Renal cortex interstitium (tissue), 15 donors: ENCODE measurements at places on chromosomes 7 and 10.

- DNase-seq: no peak
Measured at GRCh38 chr10:90859321-90859751, 1.5 kb upstream of the HTR7 start.

- DNase-seq: no peak
Measured at GRCh38 chr10:124997306-124997705, 55.4 kb downstream of the ZRANB1 start.

- DNase-seq: no peak
Measured at GRCh38 chr10:73954737-73955136, 43.2 kb upstream of the VCL start.

- DNase-seq: no peak
Measured at GRCh38 chr7:90919816-90920215, 323.7 kb downstream of the CDK14 start.

DNA sequence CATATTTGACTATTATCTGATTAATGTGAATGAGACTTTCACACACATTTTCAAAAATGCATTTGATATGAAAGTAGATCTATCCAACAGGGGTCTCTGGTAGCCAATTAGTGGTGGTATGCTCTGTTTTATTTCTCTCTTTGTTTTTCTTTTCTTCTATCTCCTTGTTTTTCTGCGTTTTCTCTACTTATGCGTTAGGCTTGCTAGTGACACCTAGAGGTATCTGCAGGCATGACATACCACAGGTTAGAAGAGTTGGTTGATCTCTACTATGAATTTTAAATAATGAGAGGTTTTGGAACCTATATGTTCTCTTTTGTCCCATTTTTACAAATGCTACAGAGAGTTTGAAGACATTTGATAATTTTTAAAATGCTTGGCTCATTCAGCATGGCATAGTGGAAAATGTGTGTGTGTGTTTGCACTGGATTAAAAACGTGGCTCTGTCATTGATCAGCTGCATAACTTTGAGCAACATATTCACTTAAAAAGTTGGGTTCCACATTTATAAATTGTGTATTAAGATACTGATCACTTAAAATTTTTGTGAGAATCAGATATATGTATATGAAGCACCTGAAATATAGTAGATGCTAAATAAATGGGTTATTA lies 28.1 kb upstream of the PLXDC2 start:
- DNase-seq: peak; percentile 8

GRCh38 chr7:139943401-139943800 lies 114.3 kb downstream of the TBXAS1 start:
- DNase-seq: no peak

- no peak for DNase-seq
Measured at GRCh38 chr7:45494885-45495284, 79.3 kb upstream of the ADCY1 start.

DNA sequence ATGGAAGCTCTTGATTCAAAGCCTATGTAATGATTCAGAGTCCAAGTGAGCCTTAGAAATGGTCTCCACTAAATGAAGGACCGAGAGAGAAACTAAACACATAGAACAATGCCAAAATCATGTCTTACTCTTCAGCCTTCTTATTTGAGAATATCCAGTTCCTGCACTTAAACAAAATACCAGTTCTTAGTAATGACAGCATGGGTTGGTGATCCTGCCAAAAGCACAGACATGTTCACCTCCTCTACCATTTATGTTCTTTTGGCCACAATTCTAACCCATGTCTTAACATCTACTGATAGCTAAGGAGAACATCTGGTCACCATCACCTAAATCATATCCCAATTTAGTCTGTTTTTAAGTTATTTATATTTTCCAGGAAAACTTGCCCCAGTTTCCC lies 239.6 kb upstream of the PTN start:
- DNase-seq: no peak

DNA sequence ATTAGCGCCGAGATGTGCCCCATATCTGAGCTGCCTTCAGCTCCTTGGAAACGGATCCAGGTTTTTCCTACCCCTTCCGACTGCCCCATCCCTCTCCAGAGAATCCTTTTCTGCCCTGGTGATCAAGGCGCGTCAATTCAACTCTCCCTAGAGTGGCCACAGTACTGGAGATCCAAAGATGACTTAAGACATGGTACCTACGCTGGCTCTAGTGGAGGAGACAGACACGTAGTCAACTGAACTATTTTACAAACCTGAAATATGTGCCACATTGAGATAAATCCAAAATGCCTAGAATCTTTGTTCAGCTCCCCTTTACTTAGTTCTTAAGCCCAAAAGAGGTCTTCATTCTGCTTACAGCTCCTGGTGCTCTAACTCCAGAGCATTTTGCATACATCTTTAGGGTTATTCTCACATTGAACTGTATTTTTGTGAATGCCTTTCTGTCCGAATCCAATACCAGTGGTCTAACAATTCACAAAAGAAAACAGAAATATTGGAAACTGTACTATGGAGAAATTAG lies 444 bp upstream of the TNPO3 start:
- DNase-seq: no peak

DNA sequence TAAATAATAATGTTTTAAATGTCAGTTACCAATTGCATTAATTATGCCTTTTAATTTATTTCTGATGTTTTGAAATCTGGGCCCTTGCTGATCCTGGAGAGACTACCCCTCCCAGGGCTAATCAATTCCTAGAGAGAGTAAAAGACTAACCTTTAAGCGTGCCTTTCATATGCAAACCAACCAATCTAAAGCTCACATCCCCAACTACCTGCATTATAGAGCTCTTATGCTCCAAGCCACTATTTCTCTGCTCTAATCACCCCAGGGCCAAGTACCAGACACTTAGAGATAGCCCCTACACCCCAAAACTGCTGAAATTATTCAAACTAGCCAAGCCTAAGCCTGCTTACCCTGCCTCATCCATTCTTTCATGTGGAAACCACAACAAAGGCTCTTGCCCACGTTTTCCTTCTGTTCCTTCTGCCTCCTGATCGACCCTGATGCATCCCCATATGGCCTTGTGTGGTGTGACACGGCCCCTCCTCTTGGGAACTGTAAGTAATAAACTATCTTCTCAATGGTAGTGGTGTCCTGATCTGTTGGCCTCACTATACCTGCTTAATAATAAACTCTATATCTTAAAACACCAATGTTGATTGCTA lies 97.7 kb downstream of the HIBADH start:
- no peak for DNase-seq

DNA sequence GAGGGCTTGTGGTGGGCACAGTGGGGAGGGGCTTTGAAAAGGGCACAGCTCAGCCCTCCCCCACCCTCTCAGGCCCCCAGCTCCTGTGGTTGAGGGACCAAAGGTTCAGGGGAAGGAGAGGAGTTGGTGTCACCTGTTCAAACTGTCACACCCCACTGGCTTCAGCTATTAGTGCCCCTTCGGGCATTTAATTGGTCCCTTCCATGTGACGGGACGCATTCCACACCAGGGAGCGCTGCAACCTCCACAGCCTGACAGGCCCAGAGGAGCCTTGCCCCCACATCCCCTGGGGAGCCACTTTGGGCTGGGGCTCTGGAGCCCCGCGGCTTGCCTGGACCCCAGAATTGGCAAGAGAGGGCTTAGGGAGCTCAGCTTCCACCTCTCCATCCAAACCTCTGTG lies 75.7 kb downstream of the C10orf105 start:
- peak; percentile 60 for DNase-seq

DNA sequence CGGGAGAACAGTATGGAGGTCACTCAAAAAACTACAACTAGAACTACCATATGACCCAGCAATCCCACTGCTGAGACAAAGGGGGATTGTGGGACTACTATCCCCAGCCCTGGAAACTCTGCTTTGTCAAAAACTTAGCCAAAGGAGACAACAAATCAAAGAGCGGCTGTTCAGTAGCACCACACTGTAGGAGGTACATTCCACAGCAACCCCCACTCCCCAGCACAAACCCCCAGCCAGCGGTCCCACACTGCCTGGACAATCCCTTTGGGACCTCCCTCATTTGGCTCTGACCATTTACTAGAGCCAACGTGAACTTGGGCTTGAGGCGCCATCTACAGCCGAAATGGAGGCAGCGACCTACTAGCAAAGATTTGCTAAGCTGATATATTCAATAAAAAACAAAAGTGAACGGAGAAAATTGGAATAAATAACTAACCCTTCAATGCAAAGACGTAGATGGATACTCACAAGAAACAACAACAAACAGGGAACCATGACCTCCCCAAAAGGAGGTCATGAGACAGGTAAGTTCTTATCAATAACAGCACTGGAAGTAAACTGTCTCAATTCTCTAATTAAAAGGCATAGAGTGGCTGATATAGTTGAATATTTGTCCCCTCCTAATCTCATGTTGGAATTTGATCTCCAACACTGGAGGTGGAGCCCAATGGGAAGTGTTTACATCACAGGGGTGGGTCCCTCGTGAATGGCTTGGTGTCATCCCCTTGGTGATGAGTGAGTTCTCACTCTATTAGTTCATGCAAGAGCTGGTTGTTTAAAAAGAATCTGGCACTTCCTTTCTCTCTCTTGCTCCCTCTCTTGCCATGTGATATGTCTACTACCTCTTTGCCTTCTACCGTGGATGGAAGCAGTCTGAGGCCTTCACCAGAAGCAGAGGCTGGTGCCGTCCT lies 119.0 kb upstream of the KCNMA1 start:
- peak; percentile 21 for DNase-seq

DNA sequence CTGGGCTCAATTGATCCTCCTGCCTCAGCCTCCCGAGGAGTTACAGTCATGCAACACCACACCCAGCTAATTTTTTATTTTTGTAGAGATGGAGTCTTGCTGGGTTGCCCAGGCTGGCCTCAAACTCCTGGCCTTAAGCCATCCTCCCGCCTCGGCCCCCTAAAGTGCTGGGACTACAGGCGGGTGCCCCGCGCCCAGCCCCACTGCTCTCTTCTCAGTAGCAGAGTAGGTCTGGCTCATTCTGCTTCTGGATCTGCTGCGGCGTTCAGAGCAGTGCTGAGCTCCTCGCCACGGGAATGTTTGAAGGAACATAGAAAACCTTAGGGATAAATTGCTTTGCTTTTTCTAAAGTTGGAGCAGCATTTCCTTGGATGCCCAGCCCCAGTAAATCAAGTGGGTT lies 27.4 kb downstream of the WIPI2 start:
- no peak for DNase-seq

GRCh38 chr10:4512671-4513240 lies 313.3 kb upstream of the AKR1E2 start:
- DNase-seq: no peak

GRCh38 chr10:96690755-96691730 lies 29.3 kb downstream of the PIK3AP1 start:
- no peak for DNase-seq

DNA sequence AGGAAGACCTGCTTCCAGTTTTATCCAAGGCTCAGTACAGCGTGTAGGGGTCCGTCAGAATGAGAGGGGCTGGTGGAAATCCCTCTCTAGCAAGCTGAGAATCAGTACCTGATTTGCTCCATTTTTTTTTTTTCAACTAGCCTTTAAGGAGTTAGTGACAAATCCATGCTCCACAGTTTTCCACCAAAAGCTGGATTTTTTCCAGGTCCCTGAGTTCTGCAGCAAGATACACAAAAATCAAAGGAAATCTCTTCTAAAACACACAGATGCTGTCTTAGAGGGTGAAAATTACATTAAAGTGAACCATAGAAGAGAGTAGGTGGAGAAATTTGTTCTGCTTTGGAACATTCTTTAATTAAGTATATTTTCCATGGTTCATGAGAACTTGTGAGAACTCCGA lies 30.4 kb downstream of the MDFIC start:
- no peak for DNase-seq

DNA sequence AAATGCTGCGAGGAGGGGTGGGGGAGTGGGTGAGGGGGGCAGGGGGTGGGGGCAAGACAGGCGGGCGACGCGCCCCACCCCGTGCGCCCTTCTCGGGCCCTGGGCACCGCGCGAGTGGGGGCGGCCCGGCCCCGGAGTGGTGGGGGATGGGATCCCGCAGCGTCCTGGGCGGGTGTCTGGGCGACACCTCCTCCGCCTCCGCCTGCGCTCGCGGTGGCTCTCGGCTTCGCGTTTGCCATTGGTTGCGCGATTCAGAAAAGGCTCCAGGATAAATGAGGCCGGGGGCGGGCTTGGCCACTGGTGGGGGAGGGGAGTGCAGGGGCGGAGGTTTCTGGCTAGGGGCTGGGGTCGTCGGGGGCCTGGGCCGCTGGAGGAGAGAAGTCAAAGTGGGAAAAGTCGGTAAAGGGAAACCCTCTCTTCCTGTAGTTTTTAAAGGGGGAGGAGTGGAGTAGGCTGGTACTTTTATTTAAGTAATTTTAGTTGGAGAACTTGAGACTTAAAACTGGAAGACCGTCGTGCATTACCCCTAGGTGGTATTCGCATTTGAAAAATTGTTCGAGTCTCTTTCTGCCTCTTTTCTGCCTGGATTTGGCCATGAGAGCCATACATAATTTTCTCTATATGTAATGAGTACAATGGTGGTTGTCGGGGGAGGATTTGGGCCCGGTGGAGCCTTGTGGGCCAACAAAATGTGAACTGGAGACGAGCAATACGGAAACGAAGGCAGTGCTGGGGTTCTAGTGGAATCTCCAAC lies 992 bp upstream of the IGF2BP3 start:
- peak; percentile 77 for DNase-seq

DNA sequence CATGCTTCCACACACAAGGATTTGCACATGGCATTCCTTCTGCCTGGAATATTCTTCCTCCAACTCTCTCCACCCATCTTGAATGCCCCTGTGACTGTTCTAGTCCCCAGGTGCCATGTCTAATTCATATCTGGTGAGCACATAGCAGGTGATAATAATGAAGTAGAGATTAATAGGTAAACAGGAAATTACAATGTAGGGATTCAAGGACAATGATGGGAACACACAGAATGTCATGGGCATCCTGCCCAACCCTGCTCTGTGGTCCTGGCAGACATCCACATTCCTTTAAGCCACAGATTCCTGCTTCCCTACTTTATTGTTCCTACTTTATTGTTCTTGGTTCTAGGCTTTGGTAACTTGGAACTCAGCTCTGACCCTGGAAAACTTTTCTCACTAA lies 115.8 kb downstream of the THSD7A start:
- DNase-seq: no peak

DNA sequence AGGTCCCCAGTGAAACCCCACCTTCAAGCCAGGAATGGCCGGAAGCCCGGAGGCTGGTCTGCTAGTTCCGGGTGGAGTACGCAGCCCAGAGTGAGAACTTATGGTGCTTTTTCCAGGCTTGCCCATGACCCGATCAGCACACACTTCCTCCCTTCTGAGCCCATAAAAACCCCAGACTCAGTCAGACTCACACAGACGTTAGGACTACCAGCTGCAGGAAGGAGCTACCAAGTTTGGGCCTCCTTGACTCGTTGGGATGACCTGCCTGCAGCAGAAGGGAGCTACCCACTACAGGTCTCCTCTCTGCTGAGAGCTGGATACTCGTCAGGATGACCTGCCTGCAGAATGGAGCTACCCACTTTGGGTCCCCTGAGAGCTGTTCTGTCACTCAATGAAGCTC lies 39.1 kb downstream of the SCRN1 start:
- no peak for DNase-seq

GRCh38 chr7:133570321-133570720 lies 317.4 kb downstream of the EXOC4 start:
- no peak for DNase-seq

GRCh38 chr7:32890010-32890792 lies 1.4 kb downstream of the KBTBD2 start:
- no peak for DNase-seq

DNA sequence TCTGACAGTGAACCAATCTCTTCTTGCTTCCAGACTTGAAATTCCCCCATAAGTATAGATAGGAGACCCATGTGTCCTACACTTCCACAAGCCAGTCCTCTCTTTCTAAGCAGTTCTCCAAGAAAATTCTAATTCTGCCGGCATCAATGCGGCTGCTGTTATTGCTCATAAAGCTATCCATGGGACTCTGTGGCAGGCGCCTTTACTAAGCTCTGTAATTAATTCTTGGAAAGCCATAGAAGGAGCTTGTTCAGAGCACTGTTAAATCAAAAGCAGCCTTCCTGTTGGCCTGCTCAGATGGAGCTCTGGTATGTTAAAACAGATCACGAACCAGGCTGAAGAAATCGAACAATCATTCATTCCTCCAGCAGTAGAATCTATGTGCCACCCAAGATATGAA lies 244.3 kb upstream of the NFE2L3 start:
- DNase-seq: no peak
